ENCODE measurements at places on chromosomes 2 and 18.

DNA sequence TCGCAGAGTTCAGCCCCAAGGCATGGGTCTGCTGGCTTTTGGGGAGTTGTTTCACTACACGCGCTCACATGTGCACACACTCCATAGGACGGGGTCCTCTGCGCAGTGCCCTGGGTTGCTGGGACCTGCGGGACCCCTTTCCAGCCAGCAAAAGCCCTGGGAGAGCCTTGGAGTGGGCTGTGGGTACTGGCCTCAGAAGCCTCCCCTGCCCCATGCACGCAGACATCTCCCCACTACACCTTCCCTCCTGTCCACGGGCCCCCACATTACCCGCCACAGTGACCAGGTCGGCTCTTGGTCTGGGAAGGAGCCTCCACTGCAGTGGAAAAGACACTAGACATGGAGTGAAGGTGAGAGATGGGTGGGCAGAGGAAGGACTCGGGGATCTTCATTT lies 48.5 kb downstream of the FAM168B start:
- DNase-seq, result no peak

DNA sequence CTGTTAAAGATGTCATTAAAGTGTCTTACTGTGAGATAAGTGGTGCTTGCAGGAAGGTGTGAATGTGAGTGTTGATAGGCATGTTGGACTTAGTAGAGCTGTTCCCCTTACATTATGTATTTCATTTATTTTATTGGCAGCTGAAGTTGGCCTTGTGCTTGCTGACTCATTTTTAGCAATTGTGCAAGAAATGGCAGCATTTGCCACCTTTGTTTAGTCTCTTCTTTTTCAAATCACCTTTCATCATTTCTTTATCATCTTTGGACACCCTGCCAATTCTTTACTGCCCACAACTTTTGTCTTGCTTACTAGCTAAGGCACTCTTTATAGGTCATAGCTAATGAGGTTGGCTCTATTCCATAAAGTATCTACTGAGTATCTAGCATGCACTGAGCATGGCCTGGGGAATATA lies 130.3 kb upstream of the LYPD6 start:
- DNase-seq, result no peak

DNA sequence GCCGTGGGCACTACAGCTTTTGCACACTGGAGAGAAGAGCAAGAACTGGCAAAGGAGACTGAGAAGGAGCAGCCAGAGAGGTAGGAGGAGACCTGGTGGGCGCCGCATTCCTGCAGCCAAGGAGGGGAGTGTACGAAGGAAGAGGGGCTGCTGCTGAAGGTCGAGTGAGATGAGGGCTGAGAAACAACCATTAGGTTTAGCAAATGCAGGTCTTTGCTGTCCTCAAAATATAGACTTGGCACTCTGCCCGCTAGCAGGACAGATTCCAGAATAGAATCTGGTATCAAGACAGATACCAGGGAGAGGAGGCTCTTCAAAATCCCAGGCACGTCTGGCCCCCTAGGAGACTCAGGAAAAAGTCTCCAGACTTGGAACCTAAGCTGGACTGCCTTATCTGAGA lies 83.0 kb downstream of the TGOLN2 start:
- DNase-seq, result no peak

- no peak for DNase-seq
These were observed 420.0 kb downstream of the ZEB2 start for GRCh38 chr2:144099780-144100377.

DNA sequence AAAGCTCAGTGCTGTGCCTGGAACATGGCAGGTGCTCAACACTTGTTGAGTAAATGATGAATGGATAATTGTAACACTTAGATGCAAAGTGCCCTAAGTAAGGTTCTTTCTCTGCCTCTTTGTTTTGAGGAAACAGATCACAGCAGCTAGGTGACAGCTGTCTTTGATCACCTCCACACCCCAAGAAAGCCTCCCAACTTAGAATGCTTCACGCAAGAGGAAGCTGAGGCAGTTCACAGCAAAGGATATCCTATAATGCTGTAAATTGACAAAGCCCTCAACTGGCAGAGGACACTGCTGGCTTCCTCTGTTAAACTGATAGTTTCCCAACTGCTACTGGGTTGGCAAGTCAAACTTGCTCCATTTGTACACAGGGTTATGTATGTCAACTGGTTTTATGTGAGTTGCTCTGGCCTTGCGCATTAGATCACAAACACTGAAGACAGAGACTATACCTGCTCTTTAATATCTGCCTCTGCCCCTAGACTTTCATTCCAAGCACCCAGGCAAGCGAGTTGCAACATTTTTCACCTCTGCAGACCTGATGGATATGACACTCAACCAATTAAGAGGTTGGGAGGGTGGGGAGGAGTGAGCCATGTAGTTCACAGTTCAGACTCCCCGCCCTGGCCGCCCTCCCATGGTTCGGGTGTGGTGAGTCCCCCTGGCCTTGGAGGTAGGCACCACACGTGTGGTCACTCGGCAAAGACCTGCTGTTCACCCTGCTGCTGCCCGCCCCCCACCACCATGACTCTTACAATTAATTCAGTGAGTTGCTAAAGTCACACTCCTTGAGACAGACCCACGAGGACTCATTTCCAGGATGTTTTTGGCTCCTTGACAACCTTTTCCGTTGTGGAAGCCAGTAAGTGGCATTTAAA lies 4.8 kb upstream of the MALL start:
- DNase-seq, result no peak

- DNase-seq, result no peak
These were observed 311.8 kb downstream of the LNPK start for GRCh38 chr2:175690113-175690837.

- DNase-seq, result no peak
These were observed 59.6 kb downstream of the CELF4 start for GRCh38 chr18:37506001-37506400.

GRCh38 chr2:177296040-177296439 lies 31.5 kb upstream of the NFE2L2 start:
- no peak for DNase-seq

GRCh38 chr2:219477179-219477578 lies 21.5 kb upstream of the GMPPA start:
- DNase-seq, result no peak
